Chondrocyte (in vitro differentiated cells): ENCODE measurements at places on chromosomes 6 and 20.

- DNase-seq, result no peak
Observed at GRCh38 chr6:10481101-10481500, 40.0 kb upstream of the GCNT2 start.

GRCh38 chr6:168071620-168072019 lies 7.4 kb downstream of the FRMD1 start:
- DNase-seq, result no peak

DNA sequence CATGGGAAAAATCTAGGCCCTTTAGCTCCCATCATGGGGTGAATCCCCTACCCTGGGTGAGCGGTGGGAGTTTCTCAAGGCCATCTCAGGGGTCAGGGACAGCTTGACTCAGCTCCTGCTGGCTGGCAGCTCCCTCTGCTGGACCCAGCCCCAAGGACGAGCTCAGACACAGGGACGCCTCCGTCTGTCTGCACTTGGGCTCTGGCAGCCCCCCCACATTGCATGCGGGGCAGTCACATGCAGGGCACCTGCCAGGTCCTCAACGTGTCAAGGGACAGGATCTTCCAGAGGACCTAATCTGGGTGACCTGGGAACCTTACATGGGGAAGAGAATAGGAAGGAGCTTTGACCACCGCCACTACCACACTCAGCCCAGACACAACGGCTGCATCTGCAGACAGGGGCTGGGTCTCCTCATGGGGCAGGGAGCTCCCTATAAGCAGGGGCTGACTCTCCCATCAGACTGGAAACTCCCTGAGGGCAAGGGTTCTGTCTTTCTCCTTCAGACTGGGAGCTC lies 173.4 kb downstream of the MRPL14 start:
- DNase-seq, result no peak

DNA sequence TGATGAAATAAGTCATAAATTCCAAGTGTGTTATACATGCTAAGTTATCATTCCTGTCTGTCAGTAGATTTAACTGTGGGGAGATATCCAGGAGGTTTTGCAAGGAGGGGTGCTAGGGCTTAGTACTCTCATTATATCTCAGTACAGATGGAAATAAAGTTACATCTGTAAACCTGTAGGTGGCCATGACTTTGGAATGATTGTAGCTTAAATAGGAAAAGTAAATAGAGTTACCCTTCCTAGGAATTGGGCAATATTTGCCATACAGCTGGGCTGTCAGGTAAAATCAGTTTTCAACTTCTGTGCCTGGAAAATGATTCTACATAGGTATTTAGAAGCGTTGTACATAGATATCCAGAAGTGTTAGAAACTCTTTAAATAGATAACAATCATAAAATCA lies 19.8 kb upstream of the TGM3 start:
- no peak for DNase-seq

- DNase-seq, result no peak
Observed at GRCh38 chr20:40960521-40960956, 68.1 kb upstream of the TOP1 start.

DNA sequence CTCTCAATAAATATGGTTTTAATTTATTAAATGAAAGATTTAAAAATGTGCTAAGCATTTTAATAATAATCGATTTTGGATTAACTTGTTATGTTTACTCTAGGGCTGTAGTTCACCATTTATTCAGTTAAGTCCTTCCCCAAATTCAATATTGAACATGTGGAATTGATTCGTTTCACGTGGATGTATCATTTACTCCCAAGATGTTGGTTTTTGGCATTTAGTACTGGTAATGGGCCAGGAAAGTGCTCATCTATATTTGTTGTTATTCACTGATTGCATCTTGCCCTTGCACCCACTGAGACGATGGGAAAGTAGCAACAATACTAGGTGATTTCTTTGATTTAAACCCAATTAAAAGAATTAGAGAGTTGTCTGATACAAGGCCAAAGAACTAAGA lies 97.1 kb downstream of the ESR1 start:
- no peak for DNase-seq

DNA sequence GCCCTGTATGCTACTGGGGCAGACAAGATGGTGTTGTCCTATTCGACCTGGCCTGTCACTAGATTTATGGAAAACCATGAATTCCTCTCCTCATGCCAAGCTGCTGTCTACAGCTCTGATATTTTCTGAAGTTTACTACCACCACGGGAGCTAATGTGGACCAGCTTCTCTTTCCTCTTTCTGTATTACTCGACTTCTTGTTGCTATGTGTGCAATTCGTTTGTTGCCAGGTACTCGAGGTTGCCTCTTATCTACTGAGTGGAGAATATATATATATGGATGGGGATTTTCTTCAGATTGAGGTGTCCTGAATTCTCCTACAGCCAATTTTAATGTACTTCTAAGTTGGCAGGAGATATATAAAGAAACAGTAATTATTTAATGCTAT lies 34.7 kb downstream of the MAN1A1 start:
- no peak for DNase-seq

DNA sequence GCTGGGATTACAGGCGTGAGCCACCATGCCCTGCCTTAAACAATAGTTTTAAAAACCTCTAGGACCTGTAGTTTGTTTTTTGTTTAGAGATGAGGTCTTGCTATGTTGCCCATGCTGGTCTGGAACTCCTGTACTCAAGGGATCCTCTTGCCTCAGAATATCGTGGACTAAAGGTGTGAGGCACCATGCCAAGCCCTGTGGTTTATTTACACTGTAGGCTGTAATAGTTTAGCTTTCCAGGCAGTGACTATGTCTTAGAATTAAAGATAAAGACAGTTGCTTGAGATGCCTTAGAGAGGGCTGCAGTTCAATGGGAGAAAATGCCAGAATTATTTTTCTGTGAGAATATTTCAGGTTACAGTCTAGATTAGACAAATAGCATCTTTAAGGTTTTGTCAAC lies 72.9 kb downstream of the SGK1 start:
- no peak for DNase-seq

DNA sequence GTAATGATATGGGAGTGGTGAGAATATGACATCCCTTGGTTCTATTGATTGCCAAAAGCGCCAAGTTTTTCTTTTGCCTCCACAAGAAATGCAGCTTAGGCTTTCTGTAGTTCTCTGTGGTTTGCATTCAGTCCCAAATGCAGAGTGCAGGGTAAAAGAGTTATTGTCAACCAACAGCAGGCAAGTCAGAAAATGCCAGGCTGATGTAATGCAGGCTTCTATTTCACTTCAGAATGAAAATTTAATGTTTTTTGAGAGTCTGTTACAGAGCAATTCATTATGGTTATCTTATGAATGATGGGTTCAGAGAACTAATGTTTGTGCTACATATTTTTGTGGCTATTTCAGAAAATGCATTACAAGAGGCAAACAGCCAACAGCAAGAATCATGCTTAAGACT lies 293.5 kb downstream of the CENPW start:
- DNase-seq, result no peak

DNA sequence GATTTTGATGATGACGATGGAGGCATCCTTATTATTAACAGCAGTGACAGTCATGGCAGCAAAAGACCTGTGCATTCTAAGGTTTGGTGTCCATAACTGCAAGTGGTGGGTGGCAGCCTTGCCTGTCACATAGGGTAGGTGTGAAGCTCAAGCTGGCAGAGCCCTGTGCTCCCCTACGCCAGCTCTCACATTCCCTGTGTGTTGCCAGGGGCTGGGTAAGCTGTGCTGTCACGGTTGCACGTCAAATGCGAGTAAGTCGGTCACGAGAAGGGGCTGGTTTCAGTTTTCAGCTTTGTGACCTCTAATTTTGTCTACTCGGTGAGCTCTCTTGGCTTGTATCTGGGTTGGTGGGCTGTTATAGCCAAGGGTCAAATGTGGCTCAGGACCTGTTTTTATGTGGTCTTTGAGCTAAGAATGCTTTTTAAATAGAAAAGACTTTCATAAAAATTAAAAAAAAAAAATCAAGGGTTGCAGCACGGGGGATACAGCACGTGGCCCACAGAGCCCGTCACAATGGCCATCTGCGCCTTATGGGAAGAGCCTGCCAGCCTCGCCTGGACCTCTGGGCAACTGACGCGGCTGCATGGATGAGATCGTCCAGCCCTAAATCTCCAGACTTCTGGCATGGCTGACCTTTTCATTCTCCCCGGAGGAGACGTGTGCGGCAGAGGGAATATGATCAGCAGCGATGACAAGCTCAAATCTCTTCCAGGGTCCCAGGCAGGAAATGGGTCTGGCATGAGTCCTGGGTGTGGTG lies 148.5 kb downstream of the PHACTR3 start:
- DNase-seq, result no peak

GRCh38 chr6:82702574-82702973 lies 339.0 kb downstream of the TPBG start:
- DNase-seq, result no peak

DNA sequence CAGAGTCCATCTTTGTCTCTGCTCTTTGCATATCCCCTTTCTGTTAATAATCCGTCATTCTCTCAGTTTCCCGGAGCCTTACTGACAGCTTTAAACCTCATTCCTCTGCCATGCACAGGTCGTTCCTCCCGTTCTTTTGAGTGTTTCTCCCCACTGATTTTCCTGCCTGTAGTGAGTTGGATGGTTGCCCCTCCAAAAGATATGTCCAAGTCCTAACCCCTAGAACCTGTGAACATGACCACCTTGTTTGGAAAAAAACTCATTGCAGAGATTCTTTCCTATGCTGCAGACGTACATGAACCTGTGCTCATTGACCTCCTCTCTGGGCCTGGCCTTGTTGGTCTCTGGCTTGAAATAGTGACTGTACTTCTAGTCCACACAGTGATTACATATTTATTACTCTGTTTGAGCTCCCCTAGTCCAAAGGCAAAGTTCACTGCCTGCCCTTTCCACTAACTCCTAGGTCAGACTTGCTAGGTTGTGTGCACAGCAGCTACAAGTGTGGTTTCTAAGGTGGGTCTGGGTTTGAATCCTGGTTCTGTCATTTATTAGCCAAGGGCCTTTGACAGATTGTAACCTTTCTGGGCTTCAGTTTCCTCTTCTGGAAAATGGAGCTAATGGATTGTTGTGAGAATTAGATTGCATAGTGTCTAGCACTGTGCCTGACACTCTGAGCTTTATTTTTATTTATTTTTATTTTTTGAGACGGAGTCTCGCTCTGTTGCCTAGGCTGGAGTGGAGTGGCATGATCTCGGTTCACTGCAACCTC lies 29.3 kb downstream of the PPARD start:
- DNase-seq, result no peak

DNA sequence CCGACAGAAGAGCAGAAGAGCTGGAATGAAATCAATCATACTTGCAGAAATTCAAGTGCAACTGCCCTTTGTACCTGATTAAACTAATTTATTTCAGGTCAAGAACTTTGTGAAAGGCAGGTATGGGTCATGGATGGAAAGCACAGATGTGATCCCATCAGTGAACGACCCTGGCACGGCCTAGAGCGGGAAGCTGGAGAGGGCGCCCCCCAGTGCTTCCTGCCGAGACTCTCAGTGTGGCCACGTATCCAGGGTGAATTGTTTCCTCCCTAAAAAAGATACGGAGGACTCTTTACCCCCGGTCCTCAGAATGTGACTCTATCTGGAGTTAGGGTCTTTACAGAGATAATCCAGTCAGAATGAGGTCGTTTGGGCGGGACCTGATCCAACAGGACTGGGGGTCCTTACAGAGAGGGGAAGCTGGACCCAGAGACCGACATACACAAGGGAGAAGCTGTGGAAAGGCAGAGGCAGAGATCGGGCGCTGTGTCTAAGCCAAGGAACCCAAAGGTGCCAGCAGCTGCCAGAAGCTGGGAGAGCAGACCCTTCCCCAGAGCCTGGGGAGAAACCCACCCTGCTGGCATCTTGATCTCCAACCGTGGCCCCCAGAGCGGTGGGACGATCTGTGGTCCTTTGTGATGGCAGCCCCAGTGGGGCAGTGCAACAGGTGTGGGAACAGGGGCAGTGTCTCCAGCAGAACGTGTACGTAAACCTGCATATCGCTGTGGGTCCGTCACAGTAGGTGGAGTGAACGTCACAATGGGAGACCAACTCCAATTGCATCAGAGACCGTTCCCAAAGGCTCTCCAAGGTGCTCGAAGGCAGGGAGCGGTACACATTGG lies 91.9 kb downstream of the TAF4 start:
- peak; percentile 71 for DNase-seq

DNA sequence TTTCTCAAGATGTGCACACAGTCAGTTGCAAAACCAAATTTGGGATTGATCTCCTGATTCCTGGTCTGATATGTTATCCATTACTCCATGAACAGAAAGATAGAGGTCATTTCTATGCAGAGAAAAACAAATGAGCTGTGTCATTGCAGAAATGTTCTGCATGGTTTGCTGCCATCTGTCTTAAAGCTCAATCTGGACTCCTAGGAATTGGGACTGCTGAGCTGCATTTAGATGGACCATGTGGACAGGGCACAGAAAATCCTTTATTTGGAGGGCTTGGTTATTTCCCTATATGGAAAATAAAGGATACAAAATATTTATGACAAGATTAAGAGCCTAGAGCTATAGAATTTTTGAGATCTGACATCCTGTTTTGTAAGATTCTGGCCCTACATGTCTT lies 91.3 kb downstream of the ADGRB3 start:
- DNase-seq, result no peak

DNA sequence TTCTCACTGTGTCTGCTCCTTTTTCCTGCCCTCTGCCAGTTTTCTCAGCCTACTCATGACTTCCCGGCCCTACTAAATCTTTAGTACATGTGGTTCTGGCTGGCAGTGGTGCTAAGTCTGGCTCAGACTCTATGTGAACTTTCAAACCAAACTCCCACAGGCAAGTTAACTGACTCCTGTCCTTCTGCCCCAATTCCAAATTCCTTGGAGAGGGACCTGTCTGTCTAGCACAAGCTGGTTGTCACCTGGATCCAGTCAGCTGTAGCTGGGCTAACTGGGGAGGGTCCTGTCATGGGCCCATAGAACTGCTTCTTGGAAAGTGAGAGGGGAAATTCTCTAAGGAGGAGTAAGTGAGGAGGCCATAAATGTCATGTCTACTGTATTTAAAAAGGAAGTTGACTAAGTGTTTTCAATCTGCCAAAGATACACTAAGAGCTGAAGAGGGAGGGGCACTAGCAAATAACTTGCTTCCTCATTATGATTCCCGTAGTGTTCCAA lies 240.1 kb downstream of the KCNQ5 start:
- no peak for DNase-seq

GRCh38 chr6:114421199-114421598 lies 78.4 kb upstream of the HS3ST5 start:
- no peak for DNase-seq

DNA sequence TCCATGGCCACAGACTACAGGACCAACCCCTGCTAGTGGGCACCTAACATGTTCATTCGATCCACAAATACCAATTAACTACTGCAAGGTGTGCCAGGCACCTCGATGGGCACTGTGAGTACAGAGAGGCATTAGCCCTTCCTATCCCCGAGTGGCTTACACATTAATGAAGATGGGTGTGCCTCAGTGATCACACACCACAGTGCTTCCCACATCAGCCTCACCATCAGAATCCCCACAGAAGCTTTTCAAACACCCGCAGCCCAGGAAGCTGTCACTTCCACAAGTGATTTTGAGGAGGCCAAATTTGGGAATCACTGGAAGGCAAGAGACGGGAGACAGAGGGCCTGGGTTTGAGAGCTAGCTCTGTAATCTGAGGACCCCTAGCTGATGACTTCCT lies 23.7 kb downstream of the EZR start:
- DNase-seq, result no peak

DNA sequence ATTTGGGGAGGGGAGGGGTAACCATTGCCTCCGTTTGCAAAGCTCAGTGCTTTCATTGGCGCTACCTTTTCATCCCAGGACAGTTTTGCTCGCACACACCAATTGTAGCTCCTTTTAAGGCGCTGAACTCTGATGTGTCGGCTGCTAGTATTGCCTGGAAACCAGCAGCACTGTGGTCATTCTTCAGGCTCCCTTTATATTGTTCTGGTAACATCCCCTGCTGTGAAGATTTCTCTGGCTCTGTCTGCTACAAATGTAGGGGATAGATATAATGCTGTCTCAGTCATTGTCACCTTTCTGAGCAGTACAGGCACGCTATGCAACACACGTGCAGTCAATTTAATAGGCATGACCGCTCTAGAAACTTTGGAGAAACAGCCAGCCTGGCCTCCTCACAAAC lies 172.9 kb upstream of the SASH1 start:
- no peak for DNase-seq
